Chondrocyte (in vitro differentiated cells): ENCODE measurements at places on chromosomes 6 and 20. TPM values are rescaled to one million over a fixed set of nuclear protein-coding genes. Genes with fewer than 3 reads are reported as not detected.

The ULBP3 gene
- 5.0 to 6.1 TPM (median 5.1 TPM) in 3 replicates for total RNA-seq

GRCh38 chr20:10133532-10133931 lies 85.1 kb upstream of the SNAP25 start:
- DNase-seq: no peak

The UBE2C gene
- total RNA-seq: 12.8 to 17.2 TPM (median 15.3 TPM) in 3 replicates

The CPXM1 gene
- total RNA-seq: 6.2 to 6.4 TPM (median 6.3 TPM) in 3 replicates

DNA sequence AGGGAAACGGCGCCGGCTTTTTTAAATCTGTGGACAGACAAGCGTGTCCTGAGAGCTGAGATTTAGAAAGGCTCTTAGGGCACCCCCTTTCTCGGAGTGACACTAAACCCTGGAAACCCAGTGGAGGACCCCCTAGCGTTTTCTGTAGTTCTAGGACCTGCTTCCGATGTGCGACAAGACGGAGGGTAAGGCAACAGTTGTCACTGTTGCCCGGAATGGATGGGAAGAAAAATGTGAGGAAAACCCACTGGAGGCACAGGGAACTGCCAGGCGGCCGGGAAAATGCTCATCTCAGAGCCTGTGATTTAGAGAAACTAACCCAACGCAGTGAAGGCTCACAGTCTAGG lies 551 bp upstream of the ATP5F1E start:
- no peak for DNase-seq

DNA sequence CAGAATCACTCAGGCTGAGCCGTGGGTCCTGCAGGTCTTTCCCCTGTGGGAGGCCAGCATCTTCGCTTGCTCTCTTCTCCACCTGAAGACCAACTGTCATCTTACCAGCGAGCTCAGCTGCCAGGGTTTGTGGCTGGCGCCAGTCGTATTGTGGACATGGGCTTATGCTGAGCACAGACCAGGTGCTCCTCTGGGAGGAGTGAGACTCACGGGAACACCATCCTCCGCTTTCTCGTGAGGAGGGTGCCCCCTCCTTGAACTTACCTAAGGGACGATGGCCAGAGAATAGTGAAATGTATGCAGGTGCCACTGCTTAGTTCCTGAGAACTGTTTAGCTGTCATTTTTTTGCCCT lies 17.1 kb downstream of the WRNIP1 start:
- DNase-seq: no peak

The IFNGR1 gene
- total RNA-seq: 29.1 to 52.7 TPM (median 51.8 TPM) in 3 replicates

GRCh38 chr20:44886266-44886651 lies 754 bp downstream of the YWHAB start:
- DNase-seq: no peak

- no peak for DNase-seq
Measured at GRCh38 chr6:20955131-20955530, 420.9 kb downstream of the CDKAL1 start.

DNA sequence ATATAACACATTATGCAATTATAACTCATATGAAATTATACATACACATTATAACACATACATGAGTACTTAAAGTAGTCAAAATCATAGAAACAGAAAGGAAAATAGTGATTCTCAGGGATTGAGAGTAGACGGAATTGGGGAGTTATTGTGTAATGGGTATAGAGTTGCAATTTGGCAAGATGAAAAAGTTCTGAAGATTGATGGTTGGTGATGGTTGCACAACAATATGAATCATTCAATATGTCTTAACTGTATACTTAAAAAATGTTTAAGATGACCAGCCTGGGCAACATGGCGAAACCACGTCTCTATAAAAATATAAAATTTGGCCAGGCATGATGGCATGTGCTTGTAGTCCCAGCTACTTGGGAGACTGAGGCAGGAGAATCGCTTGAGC lies 372.7 kb downstream of the CDKAL1 start:
- no peak for DNase-seq

The CDS2 gene
- 33.0 to 46.9 TPM (median 42.9 TPM) in 3 replicates for total RNA-seq

The LY6G6D gene
- not detected in 3 replicates for total RNA-seq

GRCh38 chr20:20207291-20207690 lies 155.0 kb downstream of the CFAP61 start:
- no peak for DNase-seq

The NUP153 gene
- total RNA-seq: 23.9 to 30.5 TPM (median 24.3 TPM) in 3 replicates

- DNase-seq: no peak
Measured at GRCh38 chr6:106609699-106610098, 19.6 kb downstream of the RTN4IP1 start.

GRCh38 chr6:14089224-14089623 lies 28.3 kb upstream of the CD83 start:
- no peak for DNase-seq

The C20orf144 gene
- total RNA-seq: 0.10 to 0.17 TPM in 2 of 3 replicates, not detected in the other

DNA sequence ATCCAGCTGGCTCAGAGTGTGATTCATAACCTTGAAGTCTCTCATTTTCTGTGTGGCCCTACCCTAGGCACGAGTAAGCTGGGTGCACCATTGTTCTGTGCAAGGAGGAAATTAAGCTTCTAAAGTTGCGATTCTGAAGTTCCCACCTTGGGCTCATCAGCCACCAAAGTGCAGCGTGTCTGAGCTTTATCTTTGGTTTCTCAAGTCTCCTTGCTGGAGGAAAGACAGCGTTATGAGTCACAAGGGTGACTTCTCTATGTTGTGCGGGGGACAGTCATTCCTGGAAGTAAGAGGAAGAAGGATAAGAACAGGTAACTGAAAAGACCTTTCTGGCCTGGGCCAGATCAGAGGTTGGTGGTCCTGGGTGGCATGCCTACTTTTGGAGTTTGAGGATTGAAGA lies 16.8 kb downstream of the MRAP2 start:
- no peak for DNase-seq
